ENCODE measurements at places on chromosomes 12 and 14.
A peak's percentile ranks its signal among the peaks of the same experiment; 100 is the strongest.

- no peak for DNase-seq
Measured at GRCh38 chr14:96090441-96091148, 51.4 kb downstream of the C14orf132 start.

GRCh38 chr12:65827827-65828231, 3.5 kb downstream of the HMGA2 start:
- no peak for DNase-seq

DNA sequence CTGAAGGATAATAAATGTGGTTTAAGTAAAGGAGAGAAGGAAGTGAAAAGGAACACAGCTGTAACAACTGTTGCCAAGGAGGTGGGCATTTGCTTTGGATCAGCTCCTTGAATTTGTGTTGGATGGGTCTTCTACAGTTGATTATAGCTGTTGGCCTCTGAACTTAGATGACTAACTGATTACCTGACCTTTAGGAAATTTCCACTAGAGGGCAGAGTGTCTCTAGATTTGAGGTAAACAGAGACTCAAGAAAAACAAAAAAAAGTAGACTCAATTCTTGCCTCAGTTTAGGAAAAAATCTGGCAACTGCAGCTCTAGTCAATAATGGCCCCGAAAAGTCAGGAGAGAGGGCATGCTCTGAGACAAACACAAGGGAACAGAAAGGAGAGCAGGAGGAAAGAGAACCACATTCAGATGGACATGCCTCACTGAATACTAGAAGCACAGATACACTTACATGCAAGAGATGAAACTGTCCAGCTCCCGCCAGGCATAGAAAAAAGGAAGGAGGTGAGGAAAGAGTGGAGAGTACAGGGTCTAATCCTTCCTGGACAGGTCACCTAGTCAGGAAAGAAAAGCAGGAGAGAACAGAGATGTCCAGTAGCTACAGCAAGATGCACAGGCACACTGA, 20.6 kb downstream of the COX14 start:
- DNase-seq: peak; percentile 56

- no peak for DNase-seq
Measured at GRCh38 chr12:131642771-131643170, 68.1 kb upstream of the SFSWAP start.

GRCh38 chr14:96705422-96706092, 91.6 kb upstream of the VRK1 start:
- DNase-seq: no peak

DNA sequence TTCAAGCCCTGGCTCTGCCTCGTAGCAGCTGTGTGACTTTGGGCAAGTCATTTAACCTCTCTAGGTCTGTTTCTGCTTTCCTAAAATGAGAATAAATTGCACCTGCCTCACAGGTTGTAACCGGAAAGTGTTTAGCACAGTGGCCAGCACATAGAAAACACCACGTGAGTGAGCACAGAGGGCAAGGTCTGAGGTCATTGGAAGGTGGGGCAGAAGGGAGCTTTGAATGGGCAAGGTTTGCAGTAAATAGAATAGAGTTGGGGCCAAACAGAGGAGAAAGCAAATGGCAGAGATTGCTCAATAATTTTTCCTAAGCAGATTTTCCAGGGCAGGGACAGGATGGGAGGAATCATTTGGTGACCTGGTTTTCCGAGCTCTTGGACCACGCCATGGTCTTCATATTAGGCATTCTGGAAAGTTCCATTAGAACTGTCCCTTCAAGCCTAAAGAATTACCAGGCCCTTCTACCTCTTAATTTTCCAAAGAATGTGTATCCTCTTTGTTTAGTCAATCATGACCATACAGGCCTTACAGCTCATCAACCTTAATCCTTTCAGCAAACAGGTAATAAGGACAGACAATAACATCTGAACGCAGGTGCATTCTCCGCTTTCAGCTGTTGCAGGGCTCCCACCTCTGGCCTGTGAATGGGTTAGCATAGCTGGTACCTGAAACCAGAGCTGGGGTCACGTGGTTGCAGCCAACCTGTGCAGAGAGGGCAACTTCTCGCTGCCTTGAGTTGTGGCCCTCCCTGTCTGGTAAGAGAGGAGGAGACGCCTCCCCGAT, 53.8 kb downstream of the VWF start:
- DNase-seq: no peak

- no peak for DNase-seq
Measured at GRCh38 chr14:76250302-76250701, 98.6 kb downstream of the GPATCH2L start.

GRCh38 chr12:87196321-87196720, 832.9 kb downstream of the C12orf50 start:
- DNase-seq: no peak

DNA sequence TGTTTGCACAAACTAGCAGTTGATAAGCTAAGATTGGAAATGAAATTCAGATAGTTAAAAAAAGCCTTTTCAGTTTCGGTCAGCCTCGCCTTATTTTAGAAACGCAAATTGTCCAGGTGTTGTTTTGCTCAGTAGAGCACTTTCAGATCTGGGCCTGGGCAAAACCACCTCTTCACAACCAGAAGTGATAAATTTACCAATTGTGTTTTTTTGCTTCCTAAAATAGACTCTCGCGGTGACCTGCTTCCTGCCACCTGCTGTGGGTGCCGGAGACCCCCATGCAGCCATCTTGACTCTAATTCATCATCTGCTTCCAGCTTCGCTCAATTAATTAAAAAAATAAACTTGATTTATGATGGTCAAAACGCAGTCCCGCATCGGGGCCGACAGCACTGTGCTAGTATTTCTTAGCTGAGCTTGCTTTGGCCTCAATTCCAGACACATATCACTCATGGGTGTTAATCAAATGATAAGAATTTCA, 335.6 kb downstream of the TMEM121 start:
- peak; percentile 29 for DNase-seq

- DNase-seq: no peak
Measured at GRCh38 chr12:32847287-32847686, 49.3 kb downstream of the PKP2 start.

GRCh38 chr12:103793512-103794045, 47.5 kb downstream of the NT5DC3 start:
- no peak for DNase-seq

- DNase-seq: no peak
Measured at GRCh38 chr14:53934778-53935414, 21.7 kb downstream of the BMP4 start.

GRCh38 chr12:116015525-116015924, 262.0 kb downstream of the MED13L start:
- DNase-seq: no peak

Measured in CD4-positive, alpha-beta T cell treated with Interleukin-4 for 4 hours (primary cell).